ENCODE measurements at places on chromosomes 7 and 10. TPM values are rescaled to one million over a fixed set of nuclear protein-coding genes. Genes with fewer than 3 reads are reported as not detected.

Gene ZNF511
- total RNA-seq, result 14.0 TPM

DNA sequence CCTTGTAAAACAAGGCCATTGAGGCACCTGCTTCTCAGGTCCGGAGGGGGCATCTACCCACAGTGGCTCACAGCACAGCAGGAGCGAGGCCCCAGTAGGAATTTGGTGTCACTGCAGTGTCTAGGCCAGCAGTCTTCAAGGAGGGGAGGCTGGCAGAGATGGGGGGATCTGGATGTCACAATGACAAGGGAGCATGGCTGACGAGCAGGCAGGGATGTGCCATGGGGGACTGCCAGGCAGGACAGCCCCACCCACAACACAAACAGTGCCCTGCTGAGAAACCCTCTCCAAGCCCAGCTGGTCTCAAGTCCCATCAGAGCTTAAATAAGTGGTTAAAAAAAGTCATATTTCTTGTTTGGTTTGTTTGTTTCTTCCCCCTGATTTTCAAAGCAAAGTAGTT is 121.0 kb upstream of the ZNF716 start:
- DNase-seq, result no peak

GRCh38 chr10:21603721-21604120 is 69.7 kb downstream of the MLLT10 start:
- no peak for DNase-seq

Gene RGR
- total RNA-seq, result not detected

Gene NPVF
- total RNA-seq, result not detected

- no peak for DNase-seq
These were observed 97.4 kb downstream of the SEC23IP start for GRCh38 chr10:119989966-119990365.

GRCh38 chr7:100604976-100605911 is 3.1 kb downstream of the PCOLCE start:
- DNase-seq, result no peak

- no peak for DNase-seq
These were observed 562.9 kb upstream of the ADARB2 start for GRCh38 chr10:2300231-2300630.

DNA sequence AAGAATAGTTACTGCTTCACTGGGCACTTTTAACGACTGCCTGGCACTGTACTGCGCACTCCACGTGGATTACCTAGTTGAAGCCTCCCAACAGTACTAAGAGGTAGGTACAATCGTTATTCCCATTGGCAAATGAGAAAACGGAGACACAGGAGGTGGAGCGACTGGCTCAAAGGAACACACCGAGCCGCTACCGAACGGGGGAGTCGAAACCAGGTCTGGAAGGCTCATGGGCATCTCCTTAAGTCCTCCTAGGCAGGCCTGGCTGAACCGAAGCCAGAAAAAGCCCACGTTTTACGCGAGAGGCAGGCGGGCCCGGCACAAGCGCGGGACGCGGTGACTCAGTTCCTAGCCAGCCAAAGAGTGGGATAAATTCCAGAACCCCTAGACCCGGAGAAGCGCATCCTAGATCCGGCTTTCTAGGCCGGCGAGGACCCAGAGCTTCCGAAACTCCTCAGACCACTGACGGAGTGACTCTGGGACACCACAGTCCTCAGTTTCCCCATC is 472 bp downstream of the PDAP1 start:
- DNase-seq, result peak; percentile 62

- DNase-seq, result peak; percentile 84
These were observed 141.6 kb downstream of the PRKAG2 start for GRCh38 chr7:151735186-151735850.

DNA sequence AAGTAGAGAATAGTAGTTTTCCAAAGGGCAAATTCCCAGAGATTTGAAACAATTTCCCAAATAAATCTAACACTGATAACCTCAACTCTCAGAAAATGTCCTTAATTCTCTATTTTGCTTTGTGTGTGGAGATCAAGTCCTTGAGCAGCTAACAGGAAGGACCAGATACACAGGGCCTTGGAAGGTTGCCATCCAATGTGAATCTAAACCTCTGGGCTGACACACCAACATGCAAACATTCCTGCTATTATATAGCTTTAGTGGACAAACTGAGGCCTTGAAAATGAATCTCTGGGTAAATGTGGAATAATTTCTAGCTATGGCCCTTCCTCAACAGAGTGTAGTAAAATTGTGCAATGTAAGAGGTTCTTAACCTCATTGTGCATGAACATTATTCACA is 44.1 kb upstream of the PARD3 start:
- no peak for DNase-seq

Data from Karpas-422 (cell line).